HT1080 (cell line): ENCODE measurements at places on chromosomes 13 and 19.
A peak's percentile ranks its signal among the peaks of the same experiment; 100 is the strongest.

- peak; percentile 91 for DNase-seq
Measured at GRCh38 chr19:27793128-27793643, 1419.8 kb downstream of the UQCRFS1 start.

GRCh38 chr13:46751811-46752635 lies 44.9 kb downstream of the ESD start:
- DNase-seq: peak; percentile 67

- no peak for DNase-seq
Measured at GRCh38 chr13:100525453-100526317, 62.9 kb downstream of the GGACT start.

GRCh38 chr13:64855506-64855905 lies 2374.6 kb downstream of the PCDH9 start:
- DNase-seq: peak; percentile 28

- no peak for DNase-seq
Measured at GRCh38 chr13:96849091-96849490, 145.2 kb downstream of the OXGR1 start.

- DNase-seq: no peak
Measured at GRCh38 chr13:19960653-19960976, 2.1 kb downstream of the ZMYM2 start.

- DNase-seq: peak; percentile 48
Measured at GRCh38 chr19:41792513-41793413, 3.6 kb upstream of the CEACAM3 start.

DNA sequence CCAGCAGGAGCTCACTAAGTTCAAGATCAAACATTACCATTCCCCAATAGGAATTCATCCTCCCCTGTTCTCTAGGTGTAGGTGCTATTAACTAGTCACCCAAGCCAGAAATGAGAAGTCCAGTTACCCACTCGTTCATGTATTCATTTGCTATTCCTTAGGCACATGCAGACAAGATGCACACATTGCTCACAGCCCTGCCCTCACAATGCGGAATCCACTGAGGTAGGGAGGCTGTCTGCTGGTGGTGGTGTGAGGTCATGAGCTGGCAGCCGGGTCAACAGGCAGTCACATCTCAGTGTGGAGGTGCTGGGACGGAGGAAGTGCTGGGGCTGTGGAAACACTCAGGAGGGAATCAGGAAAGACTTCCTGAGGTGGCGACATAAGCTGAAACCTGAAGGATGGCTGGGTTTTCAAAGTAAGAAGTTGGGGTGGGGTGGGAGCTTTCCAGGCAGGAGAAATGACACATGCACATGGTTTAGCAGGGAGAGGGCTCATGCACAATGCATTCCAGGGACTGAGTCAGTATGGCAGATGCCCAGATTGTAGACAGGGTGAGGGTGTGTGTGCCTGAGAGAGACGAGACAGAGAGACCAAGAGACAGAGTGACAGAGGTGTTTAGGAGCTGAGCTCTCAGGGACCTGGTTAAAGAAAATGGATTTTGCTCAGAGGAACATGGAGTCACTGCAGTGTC lies 117.6 kb downstream of the USP12 start:
- peak; percentile 94 for DNase-seq

- DNase-seq: peak; percentile 85
Measured at GRCh38 chr19:1266129-1266915, 2.8 kb upstream of the CIRBP start.

- no peak for DNase-seq
Measured at GRCh38 chr19:58513213-58513693, 1.5 kb upstream of the SLC27A5 start.

- DNase-seq: no peak
Measured at GRCh38 chr13:42348576-42348975, 76.6 kb downstream of the AKAP11 start.

DNA sequence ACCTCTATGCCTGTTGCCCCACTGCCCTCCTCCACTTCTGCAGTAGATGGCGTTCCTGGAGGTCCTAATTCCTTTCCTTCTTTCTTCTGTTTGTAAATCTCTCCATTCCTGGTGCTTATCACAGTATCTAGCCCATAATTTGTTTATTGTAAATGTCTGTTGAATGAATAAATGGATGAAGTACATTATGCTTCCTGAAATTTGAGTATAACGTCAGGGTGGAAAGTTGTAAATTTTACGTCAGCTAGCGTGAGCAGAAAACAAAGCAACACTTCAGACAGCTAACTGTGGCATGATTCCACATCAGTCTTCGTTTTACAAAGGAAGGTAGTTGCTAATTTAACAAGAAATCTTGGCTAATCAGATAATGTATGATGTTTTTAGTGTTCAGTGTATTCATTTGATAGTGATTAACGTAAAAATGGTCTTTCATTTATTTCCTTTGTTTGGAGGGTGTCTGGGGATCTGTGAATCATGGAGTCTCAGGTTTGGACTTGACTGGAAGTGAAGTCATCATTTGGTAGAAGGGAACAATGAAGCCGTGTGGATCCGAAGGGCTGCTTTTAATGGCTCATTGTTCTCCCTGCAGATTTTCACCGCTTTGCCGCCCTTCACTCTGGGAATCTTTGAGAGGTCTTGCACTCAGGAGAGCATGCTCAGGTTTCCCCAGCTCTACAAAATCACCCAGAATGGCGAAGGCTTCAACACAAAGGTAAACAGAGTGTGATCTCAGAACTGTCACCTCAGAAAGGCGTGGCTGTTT lies 215.1 kb downstream of the SHISA2 start:
- peak; percentile 14 for DNase-seq

DNA sequence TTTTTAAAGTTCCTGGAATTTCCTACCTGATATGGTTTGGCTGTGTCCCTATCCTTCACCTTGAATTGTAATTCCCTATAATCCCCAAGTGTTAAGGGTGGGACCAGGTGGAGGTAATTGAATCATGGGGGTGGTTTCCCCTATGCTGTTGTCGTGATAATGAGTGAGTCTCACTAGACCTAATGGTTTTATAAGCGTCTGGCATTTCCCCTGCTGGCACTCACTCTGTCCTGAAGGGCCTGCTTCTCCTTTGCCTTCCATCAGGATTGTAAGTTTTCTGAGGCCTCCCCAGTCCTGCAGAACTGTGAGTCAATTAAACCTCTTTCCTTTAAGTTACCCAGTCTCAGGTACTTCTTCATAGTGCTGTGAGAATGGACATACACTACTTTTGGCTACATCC lies 298.7 kb downstream of the HS6ST3 start:
- DNase-seq: no peak

GRCh38 chr13:109010912-109011311 lies 381.5 kb downstream of the MYO16 start:
- DNase-seq: no peak

DNA sequence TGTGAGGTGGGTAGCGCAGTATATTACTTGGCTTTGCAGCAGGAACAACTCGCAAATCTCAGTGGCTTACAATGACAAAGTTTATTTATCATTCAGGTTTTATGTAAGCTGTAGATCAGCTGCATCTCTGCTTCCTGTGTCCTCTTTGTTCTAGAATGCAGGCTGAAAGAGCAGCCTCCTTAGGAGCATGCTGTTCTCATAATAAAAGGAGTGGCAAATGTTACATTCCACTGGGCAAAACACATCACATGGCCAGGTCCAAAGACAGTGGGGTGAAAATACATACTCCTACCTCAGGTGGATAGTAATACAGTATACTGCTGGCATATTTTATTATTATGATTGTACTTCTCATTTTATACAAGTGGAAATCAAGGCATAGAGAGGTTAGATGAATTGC lies 1.2 kb upstream of the CSNK1A1L start:
- no peak for DNase-seq

- peak; percentile 44 for DNase-seq
Measured at GRCh38 chr19:53991224-53992113, at the start of gene CACNG6. Gene CACNG6, plus strand, starts transcription at chr19:53991637. Its CDS starts 1,241 bp downstream, at chr19:53992878.

- DNase-seq: no peak
Measured at GRCh38 chr13:99656844-99657381, 155.6 kb downstream of the TM9SF2 start.

GRCh38 chr13:114109641-114110041 lies 22.8 kb downstream of the RASA3 start:
- no peak for DNase-seq

DNA sequence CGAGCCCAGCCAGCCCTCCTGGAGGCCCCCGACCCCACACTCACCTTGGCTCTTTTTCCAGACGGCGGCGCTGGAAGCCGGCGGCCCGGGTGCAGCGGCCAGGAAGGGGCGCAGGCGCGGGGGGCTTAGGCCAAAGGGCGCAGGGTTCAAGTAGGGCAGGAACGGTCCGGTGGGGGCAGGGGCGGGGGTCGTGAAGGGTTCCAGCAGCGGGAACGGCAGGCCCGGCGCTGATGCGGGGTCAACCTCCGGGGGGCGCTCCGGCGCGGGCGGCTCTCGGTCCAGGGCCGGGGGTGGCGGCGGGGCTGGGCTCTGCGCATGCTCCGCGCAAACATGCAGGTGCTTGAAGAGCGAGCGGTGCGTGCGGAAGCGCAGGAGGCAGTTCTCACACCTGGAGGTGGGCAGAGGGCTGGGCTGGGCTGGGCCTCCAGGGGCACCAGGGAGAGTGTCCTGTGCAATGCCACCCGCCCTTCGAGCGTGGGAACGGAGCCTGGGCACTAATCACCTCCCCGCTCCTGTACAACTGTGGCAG lies 2.3 kb downstream of the ZNF414 start:
- no peak for DNase-seq

DNA sequence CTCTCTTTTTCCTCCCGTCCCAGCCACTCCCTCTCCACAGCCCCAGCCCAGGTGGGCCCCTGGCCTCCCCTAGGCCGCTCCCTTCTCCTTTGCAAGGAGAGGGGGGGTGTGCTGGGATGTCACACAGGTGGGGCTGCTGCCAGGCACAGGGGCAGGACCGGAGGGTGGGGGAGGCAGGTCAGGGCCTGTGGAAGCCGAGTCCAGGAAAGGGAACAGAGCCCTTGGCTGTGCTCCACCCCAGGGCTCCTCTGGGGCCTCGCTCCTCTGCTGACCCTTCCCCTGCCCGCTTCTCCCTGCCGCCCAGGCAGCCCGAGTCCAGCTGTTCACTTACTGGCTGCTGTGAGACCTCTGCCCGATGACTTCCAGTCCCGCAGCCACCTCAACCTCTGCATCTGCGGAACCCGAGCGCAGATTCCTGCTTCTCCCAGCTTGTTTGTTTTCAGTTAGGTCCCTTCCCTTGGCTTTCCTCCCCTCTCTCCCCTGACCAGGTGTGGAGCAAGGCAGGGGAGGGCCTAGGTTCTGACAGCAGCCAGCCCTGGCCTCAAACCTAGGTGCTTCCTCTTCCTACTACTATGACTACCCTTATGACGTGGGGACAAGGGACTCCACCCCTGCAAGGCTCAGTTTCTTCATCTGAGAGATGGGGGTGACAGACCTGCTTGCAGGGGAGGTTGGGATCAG lies 850 bp upstream of the KLK11 start:
- no peak for DNase-seq

DNA sequence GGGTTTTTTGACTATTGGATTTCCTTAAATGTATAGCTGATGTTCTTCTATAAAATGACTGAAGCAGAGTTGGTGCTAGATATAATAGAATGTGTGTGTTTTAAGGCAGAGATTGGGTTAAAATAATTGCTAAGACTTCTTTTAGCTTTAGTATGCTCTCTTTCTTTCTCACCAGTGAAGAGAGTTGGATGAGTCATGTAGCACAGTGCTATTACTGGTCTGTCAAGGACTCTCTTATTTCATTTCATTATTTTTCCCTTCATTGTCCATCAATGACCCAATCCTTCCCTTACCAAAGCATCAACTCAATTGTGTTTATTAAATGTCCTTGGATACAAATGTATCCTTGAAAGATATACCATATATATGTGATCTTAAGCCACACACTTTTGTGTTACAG lies 268.9 kb downstream of the IRS2 start:
- DNase-seq: no peak

DNA sequence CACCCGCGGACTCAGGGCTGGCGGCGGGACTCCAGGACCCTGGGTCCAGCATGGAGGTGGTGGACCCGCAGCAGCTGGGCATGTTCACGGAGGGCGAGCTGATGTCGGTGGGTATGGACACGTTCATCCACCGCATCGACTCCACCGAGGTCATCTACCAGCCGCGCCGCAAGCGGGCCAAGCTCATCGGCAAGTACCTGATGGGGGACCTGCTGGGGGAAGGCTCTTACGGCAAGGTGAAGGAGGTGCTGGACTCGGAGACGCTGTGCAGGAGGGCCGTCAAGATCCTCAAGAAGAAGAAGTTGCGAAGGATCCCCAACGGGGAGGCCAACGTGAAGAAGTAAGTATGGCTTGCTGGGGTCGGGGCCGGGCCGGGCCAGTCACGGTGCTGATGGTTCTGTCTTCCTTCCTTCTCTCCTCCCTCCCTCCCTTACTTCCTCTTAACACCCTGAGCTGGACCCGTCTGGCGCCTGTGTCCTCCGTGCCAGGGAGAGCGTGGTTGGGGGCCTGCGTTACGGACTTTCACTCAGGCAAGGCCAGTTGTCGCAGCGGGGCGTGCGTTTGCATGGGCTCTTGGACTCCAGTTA lies 1.4 kb downstream of the STK11 start:
- DNase-seq: no peak

- DNase-seq: no peak
Measured at GRCh38 chr13:51630288-51630615, 46.0 kb downstream of the WDFY2 start.

GRCh38 chr13:20442798-20443381 lies 82.8 kb downstream of the CRYL1 start:
- DNase-seq: no peak

DNA sequence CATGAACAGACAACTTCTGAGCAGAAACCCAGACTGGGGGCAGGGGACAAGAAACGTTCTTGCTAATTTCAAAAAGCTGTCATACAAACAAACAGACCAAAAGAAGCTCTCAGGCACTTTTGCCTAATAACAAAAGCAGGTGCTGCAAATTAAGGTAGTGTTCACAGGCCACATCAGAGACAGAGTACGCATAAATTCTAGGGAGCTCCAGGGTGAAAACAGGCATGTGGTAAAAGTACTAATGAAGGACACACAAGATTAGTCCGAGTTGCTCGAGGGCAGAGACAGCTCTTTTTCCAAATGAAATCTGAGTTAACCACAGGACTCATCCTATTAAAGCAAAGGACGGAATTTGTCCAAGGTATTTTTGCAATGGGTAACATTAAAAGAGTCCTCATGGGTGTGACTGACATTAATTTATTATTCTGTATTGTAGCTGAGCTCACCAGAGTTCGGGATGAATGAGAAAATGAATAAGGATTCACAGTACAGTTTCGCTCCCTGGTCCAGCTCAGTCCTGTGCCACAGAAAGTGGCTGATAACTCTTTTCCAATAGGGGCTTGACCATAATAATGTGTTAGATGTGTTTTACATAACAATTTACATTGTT lies 197.3 kb downstream of the LHFPL6 start:
- no peak for DNase-seq

GRCh38 chr19:48196933-48197665 lies 26.6 kb downstream of the ZSWIM9 start:
- DNase-seq: no peak

- no peak for DNase-seq
Measured at GRCh38 chr19:34298891-34299520, 44.7 kb downstream of the GARRE1 start.

GRCh38 chr13:98564204-98564603 lies 12.7 kb downstream of the STK24 start:
- no peak for DNase-seq
